AG09319 (cell line): ENCODE measurements at places on chromosomes 3 and 15.

DNA sequence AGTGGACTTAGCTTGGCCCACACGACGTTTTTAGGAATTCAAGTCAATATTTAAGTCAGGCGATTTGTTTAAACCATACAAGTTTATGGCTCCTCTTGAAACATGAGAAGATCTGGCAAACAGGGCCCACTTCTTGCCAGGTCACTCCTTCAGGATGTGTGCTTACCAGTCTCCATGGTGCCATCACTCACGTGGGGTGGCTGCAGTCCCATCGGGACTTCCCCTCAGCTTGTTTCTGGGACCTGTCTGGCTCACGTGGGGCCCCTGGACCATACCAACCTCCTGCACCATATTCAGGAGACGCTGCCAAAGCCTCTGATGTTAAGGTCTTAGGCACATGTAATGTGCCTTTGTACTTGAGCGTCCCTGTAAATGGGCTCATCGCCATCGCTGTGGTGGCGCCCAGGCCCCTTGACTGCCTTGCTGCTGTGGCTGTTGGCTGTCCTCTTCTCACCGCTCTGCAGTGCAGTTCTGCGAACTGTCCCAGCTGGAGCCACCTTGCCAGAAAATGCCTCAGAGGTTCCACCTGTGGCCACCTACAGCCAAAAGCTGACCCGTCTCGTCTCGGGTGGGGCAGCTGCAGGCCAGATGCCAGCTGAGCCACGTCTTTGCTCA lies 8.9 kb downstream of the MCM2 start:
- no peak for DNase-seq

DNA sequence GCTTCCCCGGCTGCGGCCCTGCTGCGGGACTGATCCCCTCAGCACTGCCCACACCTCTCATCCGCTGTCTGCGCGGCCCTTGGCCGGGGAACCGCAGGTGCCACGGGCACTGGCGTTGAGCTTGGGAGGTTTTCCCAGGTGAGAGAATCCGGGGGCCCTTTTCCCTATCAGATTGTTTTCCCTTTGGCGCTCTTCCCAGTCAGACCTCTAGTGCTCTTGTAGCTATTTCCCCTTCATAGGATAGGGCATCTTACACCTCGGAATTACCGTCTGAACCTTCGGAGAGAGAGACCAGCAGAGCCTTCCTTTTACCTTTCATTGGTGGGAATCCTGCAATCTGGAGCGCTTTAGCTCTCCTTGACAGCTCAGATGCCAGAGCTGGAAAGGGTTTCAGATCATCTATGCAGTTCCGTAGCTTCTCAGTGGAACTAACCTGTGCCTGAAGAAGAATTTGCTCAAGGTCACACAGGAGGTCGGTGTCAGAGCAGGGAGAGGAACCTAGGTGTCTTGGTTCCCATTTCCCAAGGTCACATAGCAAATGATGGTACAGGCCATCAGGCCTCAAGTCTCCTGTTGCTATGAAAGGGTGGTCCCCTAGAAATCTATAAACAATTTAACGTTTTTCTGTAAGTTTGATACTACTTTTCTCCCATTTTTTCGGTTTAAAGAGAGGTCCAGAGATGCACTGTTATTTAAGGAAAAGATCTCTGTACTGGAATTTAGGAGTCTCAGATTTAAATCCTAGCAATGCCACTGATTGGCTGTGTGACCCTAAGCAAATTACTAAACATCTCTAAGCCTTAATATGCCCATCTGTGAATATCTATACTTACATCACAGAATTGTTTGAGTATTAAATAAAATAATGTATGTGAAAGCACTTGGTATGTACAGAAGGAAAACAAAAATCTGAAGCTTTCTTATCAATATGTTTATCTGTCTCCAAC lies 916 bp downstream of the IDH3A start:
- no peak for DNase-seq

- no peak for DNase-seq
Observed at GRCh38 chr3:128372281-128372680, 94.4 kb downstream of the DNAJB8 start.

DNA sequence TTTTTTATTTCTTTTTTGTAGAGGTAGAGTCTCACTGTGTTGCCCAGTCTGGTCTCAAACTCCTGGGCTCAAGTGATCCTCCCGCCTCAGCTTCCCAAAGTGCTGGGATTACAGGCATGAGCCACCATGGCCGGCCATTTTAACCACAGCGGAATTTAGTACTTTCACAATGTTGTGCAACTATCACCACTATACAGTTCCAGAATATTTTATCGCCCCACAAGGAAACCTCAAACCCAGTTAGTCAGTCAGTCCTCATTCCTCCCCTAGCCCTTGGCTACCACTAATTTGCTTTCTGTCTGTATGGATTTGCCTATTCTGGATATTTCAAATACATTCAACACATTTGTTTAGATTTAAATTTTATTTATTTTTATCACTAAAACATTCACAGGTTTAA lies 15.5 kb upstream of the HOMER2 start:
- no peak for DNase-seq

- no peak for DNase-seq
Observed at GRCh38 chr3:80010021-80010571, 242.3 kb upstream of the ROBO1 start.

DNA sequence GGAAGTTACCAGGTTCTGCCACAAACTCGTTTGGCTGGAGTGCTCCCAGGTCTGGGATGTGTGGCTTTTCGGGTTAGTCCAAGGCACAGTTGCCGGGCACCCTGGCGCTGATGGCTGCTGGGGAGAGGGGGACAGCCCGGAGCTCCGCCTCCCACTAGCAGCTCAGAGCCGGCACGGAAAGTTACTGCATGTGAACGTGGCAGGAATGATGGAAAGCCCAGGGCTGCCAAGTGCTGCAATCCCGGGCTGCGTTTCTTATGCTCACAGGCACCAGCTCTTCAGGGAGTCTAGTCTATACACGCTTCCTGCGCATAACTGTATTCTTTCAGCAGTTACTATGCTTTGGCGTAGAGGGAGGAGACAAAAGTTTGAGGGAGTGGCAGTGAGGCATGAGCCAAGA lies 141.8 kb upstream of the ICE2 start:
- DNase-seq: no peak

DNA sequence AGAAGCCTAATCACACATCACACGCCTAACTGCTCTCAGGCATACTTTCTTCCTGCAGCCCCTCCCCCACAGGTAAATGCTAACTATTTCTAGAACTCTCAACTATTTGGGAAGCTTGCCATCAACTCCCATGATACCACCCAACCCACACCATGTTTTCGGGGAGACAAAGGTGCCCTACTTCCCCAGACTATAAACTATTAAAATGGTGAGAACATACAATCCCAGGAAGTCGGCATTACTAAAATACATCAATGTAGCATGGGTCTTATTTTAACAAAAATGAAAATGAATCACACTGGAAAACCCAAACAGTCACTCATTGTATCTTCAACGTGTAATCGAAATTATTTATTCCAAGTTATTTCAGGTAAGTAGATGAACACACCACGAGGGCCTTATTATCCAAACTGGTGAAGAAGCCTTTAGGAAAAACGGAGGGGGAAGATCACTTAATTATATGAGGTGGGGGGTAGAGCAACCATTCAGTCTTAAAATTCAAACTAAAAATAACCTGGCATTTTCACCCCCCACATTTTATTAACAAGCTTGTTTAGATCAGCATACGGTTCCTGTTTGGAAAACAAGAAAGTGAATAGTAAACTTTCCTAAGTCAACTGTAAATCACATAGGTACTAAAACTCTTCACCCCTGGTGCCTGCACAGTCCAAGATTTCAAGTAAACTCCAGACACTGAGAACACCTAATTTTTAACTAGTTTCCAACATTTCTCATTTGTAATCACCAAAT lies 1.9 kb downstream of the TBL1XR1 start:
- DNase-seq: no peak

DNA sequence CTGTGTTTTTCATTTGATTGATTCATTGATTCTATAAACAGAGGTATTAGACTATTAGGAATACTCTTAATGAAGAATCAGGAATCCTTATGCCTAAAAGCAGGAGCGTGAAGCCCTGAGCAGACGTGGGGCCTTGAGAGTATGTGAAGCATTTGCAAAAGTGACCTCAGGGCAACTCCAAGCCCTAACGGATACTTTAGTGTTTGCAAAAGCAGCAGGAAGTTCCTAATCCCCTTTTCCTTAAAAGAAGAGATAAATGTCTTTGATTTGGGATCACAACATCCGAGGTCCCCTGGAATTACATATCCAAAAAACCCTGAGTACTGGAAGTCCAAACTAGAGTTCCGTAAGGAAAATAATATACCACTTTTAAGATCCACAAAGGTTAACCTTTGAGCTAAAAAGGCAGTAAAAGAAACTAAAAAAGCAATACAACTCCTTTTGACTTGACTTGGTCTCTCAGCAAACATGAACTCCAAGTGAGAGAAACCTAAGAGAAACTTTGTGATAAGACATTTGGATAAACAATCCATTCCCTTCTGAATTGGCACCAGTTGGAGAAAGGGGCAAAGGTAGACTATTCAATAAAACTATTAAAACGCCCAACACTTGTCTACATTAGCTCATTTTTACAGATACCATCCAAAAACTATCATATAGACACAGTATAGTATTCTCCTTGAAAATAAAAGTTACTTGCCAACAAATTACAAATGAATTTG lies 27.4 kb downstream of the PRTG start:
- no peak for DNase-seq

GRCh38 chr3:51378065-51378464 lies 7.0 kb upstream of the MANF start:
- no peak for DNase-seq

DNA sequence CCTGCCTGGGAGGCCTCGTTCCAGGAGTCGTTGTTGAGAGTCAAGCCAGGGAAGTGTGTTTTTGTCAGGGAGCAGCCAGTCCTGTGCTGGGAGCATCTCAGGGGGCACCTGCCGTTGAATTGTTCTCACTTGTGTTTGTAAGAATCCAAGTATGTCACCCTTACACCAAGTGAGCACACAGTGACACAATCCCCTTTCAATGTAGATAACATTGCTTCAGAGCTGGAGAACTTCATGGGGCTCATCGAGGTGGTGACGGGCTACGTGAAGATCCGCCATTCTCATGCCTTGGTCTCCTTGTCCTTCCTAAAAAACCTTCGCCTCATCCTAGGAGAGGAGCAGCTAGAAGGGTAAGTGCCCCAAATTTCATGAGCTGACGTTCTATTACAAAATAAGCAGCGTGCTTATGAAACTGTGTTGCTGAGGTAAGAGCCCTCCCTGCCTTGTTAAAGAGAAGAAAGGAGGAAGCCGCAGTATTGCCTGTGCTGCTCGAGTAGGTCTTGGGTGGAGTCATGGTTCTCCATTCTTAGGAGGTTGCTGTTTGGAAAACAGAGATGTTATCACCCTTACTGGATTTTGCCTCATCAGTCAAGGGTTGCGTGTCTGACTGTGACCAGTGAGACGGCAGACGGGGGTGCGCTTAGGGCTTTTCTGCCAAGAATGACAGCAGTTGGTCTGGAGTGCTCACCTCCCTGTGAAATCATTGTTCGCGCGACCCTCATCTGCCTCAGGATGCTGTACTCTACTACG lies 108.1 kb downstream of the PGPEP1L start:
- DNase-seq: no peak

DNA sequence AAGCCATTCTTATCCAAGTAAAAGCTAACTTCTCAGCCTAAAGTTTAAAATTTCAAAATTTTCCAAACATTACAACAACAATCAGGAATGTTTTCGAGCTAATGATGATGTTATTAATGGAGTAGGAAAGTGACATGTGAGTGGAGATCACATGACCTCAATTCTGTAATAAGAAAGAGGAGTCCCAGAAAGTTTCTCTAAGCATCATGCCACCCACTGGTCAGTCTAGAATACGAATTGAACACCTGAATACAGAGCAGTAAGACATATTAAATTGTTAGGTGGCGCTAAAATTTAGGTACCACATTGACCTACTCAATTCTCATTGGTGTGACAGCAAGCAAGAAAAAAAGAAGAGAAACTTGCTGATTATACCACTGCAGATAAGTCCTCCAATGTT lies 163.9 kb downstream of the DCLK3 start:
- DNase-seq: no peak
